Ovary (tissue), 10 donors: ENCODE measurements at places on chromosomes 2 and 18. TPM values are rescaled to one million over a fixed set of nuclear protein-coding genes. Genes with fewer than 3 reads are reported as not detected.

IHH gene
- total RNA-seq, result 0.36 TPM

OTOS gene
- total RNA-seq, result not detected

CLHC1 gene
- 13.4 TPM for total RNA-seq

CHRNA1 gene
- not detected for total RNA-seq

GRCh38 chr2:144011098-144011497 is 508.8 kb downstream of the ZEB2 start:
- no peak overlapping the region for H3K4me3 ChIP-seq

GRCh38 chr2:181697571-181697970 is 17.3 kb upstream of the NEUROD1 start:
- H3K27ac ChIP-seq, result no peak overlapping the region
- no peaks in the 10 kb centered on the region for H3K36me3 ChIP-seq
